Activated CD4-positive, alpha-beta T cell treated with anti-CD3 and anti-CD28 coated beads, Interleukin-2, amount 50 U/mL, for 48 hours (primary cell): ENCODE measurements at places on chromosomes 11 and 22.

DNA sequence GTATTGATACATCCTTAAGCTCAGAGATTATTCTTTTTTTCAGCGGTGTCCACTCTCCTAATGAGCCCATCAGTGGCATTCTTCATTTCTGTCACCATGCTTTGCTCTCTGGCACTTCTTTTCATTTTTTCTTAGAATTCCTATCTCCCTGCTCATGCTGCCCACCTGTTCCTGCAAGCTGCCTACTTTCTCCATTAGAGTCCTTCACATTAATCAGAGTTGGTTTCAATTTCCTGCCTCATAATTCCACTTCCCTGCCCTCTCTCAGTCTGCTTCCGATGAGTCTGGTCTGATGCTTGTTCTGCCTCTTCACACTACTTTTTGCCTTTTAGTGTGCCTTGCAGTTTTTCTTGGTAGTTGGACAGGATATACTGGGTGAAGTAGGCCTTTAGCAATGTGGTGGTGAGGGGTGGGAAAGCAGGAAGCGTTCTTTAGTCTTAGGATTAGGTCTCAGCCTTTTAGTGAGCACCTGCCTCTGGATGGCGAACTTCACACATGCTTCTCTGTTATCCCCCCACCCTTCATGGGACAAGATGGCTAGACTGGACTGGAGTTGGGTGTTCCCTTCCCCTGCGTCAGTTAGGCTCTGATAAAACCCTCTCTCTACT, 53.6 kb downstream of the CECR2 start:
- no peak for DNase-seq

DNA sequence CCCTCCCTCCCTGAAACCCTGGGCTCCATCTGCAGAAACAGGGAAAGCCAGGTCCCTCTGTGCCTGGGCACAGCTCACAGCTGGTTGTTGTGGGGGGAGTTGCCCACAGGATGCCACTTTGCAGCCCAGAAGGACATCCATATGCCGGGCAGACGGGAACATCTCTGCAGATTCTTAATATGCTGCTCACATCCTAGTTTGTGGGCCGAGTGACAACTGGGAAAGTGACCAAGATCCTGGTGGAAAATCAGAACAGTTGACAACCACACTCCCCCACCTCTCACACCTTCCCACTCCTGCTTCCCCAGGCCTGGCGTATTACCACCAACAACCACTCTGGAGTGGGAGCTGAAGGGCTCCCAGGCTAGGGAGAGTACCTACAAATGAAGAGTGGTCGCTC, 7.3 kb upstream of the SCGB1A1 start:
- no peak for DNase-seq

DNA sequence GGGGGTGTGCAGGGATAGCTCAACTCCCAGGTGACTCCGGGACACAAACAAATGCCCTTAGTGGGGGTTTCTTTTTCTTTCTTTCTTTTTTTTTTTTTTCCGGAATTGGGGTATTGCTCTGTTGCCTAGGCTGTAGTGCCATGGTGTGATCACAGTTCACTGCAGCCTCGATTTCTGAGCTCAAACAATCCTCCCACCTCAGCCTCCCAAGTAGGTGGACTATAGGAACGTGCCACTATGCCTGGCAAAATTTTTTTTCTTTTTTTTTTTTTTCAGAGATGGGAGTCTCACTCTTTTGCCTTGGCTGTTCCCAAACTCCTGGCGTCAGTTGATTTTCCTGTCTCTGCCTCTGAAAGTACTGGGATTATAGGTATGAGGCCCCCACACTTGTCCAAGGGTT, 13.8 kb upstream of the ZNF280A start:
- DNase-seq, result no peak

- DNase-seq, result no peak
Measured at GRCh38 chr11:117589063-117589462, 208.0 kb downstream of the DSCAML1 start.

GRCh38 chr11:607971-608659, 7.6 kb downstream of the IRF7 start:
- DNase-seq, result no peak

DNA sequence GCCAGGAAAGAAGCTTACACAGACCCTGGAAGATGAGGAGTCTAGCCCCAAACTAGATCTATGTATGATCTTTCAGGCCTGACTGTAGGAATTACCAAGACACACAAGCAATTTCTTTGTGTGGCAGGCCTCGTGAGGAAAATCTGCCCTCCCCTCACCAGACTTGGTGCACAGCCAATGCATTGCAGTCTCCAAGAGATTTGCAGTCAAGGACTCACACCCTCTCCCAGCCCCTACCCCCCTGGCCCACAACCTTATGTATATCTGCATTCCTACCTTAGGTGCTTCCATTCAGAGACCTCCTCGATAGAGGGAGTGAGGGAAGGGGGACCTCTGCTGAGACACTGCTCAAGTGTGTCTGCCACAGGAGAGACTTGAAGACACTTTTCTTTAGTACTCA, 9.8 kb downstream of the OR8B12 start:
- DNase-seq, result no peak

DNA sequence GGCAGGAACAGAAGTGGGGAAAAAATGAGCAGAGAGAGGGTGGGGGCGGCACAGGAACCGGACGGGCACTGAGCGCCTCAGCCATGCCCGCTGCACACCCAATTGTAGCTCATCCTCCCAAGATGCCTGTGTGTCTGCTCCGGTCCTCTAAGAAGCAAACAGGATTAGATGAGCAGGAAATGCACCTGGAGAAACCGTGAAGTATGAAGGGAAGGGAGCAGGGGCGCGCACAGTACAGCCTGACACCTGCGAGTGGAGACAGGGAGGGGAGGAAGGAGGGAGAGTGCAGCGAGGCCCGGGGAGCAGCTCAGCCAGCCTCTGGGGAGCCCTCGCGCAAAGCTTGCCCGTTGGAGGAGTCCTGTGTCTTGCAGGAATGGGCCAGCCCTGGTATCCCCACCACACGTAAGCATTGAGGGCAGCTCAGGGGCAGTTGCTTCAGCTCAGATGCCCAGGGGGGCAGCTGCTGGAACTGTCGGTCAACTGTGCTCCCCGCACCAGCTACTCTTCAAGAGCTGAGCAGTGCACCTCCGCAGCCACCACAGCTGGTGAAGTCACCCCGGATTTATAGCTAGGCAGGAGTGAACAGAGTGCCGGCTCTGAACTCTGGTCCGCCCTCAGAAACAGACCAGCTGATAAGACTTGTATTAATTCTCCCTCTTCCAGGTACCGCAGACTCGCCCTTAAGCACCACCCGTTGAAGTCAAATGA, 7.0 kb downstream of the DNAJB13 start:
- DNase-seq, result no peak

DNA sequence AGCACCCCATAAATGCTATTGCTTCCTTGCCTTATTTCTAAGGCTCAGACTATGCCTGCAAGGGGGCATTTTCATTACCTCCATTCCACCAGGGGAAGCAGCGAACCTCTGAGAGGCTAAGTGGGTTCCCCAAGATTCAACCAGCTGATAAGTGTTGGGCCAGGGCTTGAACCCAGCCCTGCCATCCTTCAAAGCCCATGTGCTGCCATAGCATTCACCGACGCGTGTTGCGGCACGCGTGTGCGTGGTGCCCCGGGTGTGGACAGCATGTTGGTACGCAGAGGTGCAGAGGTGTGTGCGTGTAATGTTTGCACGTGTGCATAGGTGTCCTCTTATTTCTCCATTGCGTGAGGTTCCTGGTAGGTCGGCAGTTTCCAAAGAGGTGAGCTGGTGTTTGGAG, 66.0 kb upstream of the PPARA start:
- no peak for DNase-seq

DNA sequence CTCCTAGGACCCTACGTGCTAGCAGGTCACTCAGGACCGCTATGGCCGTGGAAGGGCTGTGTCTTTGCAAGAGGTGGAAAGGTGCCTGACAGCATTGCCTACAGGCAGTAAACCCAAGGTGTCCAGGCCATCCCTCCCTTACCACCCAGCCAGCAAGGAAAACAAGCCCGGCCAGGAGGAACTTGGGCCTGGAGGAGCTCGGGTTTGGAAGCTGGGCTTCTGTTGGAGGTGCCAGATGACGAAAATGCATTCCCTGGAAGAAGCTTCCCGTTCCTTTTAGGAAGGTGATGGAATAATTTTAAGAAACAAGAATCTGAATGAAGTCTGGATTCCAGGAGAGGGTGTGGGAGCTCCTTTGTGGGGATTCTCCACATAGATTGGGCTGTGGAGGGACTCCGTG, 23.6 kb downstream of the FBLN1 start:
- no peak for DNase-seq

DNA sequence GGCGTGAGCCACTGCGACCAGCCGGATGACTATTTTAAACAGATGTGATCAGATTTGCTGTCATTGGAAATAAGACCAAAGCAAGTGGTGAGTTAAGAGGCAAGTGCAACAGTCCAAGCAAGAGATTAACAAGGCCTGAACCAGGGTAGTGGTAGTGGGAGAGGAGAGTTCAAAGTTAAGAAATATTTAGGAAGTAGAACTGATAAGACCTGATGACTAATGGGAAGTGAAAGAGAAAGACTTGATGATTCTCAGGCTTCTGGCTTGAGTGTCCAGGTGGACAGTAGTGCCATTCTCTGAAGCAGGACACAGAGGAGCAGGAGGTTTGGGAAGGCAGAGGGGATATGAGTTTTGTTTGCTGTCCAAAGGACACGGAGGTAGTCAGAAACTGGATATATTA, 7.2 kb downstream of the NDUFC2 start:
- no peak for DNase-seq

- DNase-seq, result no peak
Measured at GRCh38 chr11:69535908-69536307, 54.4 kb downstream of the LINC01488 start.

GRCh38 chr11:116851626-116852025, 14.2 kb upstream of the APOA1 start:
- peak; percentile 58 for DNase-seq

GRCh38 chr11:57340039-57340615, 2.0 kb downstream of the P2RX3 start:
- DNase-seq, result no peak

DNA sequence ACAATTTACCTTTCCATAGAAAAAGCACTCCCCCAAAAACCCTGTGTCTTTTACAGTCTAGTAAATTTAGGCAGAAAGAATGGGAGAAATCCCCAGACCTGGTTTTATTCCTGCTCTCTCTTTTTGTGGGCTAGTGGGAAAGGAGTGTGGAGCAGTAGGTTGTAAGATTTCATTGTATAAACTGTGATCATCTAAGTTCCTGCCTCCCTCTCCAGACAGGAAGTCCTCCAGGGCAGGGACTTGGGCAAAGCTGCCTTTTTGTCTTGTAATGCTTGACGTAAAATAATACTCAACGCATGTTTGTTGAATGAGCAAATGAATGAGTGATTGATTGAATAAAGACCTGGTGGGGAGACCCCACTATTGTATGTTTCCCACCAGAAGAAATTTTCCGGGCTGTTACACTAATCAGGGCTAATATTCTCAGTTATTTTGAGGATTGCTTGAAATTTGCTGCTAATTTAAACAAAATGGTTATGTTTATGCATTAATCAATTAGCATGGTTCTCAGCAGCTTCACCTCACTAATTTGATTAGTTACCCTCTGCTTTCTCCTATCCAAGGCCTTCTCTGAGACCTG, 36.3 kb downstream of the CSNK2A3 start:
- DNase-seq, result no peak

DNA sequence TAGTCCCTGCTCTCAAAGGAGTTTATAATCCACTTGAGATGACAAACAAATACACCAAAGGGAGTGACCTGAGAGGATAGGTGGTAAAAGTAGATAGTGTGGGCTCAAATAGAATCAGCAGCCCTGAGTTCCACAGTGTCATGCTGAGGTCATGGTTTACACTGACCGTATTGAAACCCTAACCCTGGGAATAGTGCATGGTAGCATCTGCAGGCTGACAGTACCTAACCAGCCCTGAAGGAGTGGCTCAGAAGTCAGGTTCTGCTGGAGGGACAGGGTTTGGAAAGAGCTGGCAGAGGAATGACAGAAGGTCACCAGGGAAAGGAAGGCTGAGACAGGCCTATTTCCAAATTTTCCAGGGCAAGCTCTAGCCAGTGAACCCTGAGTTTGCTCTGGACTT, 9.2 kb upstream of the TMPRSS5 start:
- no peak for DNase-seq

DNA sequence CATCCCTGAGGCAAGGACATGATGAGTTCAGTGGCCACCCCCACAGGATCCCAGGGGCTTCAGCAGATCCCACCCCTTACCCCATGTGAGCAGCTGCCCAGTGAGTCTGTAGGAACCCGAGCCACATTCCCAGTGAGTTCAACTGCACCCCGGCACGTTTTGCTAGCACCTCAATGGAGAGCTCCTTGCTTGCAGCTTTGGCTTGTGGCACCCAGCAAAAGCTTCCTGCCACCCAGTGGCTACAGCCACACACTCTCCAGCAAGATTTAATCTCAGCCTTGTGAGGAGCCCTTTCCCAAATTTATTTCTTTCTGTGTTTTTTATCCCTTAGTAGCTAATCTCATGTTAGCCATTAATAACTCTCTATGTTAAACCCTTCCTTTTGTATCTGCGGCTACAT, 4.0 kb downstream of the SAA1 start:
- DNase-seq, result no peak

DNA sequence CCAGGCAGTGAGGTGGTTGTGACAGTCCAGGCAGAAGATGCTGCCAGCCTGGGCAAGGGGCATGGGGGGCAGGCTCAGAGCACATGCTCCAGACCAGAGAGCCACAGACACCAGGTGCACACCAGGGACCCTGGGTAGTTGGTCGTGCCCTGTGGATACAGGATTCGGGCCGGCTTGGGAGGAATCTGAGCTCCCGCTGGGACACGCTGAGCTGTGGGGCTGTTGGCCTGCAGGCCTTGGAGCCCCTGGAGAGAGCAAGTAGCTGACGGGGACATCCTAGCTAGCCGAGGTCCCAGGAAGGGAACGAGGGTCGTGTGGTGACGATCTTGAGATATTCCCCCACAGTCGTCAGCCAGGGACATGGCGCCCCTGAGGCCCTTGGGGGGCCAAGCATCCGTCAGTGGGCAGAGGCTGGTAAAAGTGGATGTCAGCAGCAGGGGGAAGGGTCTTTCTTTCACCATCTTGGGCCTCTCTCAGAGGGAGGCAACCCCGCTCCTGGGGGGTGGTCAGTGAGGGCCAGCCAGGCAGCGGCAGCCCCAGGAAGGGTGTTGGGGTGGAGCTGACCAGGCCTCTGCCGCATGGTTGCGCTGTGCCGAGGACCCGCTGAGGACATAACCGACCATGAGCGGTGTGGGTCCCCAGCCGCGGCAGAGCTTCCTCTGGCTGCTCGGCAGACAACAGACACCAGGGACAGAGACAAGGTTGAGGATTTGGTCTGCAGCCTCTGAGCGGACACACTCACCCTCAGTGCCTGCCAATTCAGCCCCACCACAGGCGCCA, 44.0 kb downstream of the CDKN1C start:
- DNase-seq, result no peak

DNA sequence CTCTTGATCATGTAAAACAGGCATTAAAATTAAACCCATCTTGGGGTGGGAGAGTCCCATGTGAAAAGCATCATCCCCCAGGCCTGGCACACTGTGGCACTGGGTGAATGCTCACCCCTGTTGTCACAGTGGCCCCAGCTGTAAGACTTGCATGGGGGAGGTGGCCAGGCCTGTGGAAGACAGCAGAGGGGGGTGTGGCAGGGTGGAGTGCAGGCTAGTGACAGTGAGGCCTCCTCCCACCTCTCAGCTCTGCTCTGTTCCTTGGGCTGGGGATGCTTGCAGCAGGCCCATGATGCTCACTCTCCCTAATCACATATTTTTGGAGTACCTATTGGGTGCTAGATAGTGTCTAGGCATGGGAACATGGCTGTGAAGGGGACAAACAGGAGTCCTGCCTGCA, 10.1 kb upstream of the OSBPL5 start:
- DNase-seq, result no peak
